ENCODE measurements at places on chromosomes 5 and 9.

GRCh38 chr5:17113174-17113958, 104.1 kb upstream of the BASP1 start:
- DNase-seq = no peak

DNA sequence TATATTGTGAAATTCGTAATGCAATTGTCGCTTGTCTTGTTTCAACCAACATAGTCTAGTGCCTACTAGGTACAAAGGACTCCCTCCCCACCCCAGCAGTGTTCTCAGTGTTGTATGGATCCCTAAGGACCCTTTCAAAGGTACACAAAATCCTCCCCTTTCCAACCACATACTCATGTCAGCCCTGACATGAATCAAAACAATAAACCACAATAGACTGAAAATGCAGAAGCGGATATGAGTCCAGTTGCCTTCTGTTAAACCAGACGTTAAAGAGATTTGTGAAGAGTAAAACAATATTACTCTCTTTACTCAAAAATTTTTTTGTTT, 82.4 kb upstream of the IFNK start:
- DNase-seq = no peak

DNA sequence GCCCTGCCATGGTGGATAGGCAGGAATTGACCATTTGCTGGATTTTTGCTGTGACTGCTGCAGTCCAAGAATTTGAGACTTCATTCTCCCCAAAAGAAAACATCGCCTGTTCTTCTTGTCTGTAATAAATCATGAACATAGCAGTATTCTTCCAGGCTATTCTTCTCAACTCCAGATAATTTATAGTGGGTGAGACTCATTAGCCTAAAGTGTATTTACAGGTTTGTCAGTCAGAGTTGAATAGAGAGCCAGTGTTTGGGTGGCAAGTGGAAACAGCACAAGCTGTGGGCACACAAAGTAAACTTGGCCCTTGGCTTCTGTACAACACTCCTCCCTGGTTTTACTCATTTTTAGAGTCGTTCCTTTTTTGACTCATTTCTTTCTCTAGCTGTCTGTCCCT, 128.2 kb upstream of the VCAN start:
- DNase-seq = no peak

GRCh38 chr5:138724470-138725146, 28.6 kb upstream of the CTNNA1 start:
- no peak for DNase-seq

DNA sequence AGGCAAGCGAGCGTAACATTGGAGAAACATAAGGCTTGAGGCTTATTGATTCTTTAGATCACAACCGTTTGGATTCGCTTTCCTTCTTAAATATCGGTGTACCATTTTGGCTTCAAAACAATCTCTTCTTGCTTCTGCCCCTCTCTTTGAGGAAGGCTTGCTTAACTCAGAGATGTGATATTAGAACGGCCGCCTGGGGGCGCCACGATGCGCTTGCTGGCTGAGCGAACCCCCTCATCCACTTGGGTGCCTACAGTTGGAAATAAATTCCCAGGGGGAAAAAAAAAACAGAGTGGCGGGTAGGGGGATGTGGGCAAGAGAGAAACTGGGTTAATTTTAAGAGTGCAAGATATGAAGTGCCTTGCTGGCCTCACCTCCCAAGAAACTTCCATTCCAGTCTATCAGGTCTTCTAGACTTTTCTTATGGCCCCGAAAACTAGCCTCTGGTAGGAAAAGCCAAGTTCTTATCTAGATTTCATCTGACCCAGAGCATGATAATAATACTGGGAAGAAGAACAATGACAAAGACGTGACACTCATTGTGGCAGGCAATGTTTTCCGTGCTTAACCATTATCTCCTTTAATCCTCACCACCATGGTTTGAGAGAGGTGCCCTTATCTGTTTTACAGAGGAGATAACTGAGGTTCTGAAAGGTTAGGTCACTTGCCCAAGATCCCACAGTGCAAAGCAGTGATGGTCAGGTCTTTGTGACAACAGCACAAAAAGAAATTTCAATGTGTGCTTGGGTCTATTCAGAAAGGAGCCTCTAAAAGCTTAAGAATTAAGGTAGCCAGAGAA, 115.8 kb downstream of the DPYSL3 start:
- DNase-seq = no peak

All from CD4-positive, CD25-positive, alpha-beta regulatory T cell (primary cell).